ENCODE measurements at places on chromosomes 6 and 20.
A peak's percentile ranks its signal among the peaks of the same experiment; 100 is the strongest.

GRCh38 chr6:125339653-125340052 is 37.9 kb upstream of the HDDC2 start:
- no peak for DNase-seq

DNA sequence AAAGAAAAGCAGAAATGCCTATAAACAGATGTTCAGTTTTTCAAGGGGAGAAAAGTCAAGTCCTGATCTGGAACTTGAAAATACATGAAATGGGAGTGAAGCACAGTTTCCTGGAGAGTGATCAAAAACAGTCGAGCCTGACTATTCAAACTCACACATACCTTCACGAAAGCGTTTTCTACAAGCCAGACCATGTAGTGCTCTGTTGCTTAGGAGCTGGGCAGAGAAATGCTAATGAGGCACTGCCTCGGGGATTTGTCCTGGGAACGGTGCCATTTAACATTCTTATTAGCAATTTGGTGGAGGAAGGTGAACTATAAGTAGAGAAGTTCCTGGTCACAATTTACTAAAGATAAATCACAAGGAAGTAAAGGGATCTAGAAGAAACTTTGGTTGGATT is 5.9 kb downstream of the NHSL1 start:
- peak; percentile 83 for DNase-seq

DNA sequence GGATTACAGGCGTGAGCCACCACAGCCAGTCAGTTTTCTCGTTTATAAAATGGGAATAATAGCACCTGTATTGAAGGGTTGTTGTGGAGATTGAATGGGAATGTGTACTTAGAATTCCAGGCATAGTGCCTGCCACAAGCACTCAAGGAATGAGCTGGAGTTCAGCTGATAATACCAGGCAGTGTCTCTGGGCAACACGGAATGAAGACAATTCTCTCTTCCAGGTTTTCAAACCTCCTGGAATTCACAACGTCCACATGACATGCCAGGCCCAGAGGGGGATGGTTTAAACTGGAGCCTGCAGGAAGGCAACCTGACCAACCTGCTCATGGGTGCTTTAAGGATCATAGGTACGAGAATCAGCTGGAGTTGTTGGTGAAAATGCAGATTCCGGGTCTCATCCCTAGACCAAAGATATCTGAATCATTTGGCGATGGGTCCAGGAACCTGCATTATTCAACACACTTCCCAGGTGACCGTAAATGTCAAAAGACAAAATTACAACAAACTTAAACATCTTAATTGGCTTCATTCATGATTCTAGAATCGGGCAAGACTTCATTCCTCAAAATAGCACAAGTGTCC is 1.9 kb upstream of the PTPN1 start:
- DNase-seq, result no peak

DNA sequence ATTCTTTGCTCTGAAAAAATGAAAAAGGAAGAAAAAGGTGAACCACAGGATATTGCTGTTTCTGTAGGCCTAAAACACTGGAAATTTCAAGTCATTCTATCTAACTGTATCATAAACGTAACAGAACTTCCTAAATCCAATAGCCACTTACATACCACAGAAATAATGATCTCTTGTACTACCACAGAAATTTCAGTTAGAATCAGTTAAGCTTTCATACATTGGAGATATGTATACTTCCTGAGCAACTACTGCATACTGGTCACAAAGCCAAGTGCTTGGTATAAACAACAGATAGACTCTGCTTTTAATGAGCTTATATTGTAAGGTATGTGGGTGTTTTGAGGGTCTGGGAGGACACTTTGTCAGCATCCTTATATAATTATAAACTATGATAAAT is 38.6 kb downstream of the VTA1 start:
- DNase-seq, result no peak

- no peak for DNase-seq
Measured at GRCh38 chr6:36598739-36599318, 4.7 kb downstream of the SRSF3 start.

DNA sequence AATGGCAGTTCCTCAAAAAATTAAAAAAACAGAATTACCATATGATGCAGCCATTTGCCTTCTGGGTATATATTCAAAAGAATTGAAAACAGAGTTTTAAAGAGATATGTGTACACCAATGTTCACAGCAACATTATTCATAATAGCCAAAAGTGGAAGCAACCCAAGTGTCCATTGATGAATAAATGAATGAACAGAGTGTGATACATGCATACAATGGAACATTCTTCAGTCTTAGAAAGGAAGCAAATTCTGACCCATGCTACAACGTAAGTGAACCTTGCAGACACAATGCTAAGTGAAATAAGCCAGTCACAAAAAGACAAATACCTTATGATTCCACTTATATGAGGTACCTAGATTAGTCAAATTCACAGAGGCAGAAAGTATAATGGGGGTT is 34.7 kb upstream of the YWHAB start:
- DNase-seq, result no peak

GRCh38 chr20:872855-873520 is 39.5 kb downstream of the FAM110A start:
- no peak for DNase-seq

- peak; percentile 32 for DNase-seq
Measured at GRCh38 chr6:139370283-139370998, 4.0 kb downstream of the CITED2 start.

DNA sequence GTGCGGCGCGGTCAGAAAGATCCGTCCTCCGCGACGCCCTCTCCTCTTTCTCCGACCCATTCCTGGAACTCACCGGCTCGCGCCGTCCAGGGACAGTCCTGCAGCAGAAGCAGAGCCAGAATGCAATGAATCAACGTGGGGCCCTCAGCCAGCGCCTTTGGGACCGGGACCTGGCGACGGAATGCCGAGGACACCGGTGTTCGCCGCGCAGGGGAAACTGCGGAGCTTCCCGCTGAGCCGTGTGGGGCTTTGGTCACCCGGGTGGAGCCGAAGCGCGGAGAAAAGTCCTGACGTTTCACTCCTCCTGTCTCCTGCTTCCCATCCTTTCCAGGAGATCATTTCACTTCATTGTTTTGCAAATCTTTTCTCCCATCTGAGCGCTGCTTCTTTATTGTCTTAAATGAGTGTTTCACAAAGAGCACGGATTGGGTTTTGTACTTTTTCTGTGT is 26.5 kb downstream of the ULBP1 start:
- peak; percentile 27 for DNase-seq

DNA sequence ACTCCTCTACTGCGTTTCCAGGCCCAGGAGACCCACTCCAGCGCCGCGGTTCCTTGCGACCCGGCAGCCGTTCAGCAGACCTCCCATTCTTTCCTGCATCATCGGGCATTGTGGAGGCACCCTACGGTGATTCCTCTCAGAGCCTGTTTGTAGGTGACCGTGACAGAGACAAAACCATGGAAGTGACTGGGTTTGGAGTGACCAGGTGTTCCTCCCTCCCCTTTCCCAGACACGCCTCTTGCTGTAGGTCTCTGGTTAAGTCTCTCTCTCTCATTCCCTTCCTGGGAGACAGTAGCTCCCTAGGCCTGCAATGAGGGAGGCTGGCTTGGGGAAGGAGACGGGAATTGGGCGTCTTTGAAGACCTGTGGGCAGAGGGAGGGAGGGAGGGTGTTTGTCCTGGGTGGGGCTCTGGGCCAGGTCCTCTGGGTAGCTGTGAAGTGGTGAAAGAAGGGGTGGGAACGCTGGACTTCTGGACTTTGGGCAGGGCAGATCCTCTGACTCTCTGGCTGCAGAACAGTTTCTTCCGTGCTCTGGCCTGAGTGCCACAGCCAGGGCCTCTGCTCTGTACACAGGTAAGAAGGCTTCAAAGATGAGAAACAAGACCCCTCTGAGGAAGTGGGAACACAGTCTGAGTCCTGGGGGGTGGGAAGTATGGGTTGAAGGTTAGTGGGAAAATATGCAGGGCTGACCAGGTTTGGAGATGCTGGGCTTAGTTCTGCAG is 763 bp downstream of the KLC4 start:
- peak; percentile 25 for DNase-seq

GRCh38 chr20:21656308-21657067 is 49.0 kb upstream of the PAX1 start:
- DNase-seq, result no peak

DNA sequence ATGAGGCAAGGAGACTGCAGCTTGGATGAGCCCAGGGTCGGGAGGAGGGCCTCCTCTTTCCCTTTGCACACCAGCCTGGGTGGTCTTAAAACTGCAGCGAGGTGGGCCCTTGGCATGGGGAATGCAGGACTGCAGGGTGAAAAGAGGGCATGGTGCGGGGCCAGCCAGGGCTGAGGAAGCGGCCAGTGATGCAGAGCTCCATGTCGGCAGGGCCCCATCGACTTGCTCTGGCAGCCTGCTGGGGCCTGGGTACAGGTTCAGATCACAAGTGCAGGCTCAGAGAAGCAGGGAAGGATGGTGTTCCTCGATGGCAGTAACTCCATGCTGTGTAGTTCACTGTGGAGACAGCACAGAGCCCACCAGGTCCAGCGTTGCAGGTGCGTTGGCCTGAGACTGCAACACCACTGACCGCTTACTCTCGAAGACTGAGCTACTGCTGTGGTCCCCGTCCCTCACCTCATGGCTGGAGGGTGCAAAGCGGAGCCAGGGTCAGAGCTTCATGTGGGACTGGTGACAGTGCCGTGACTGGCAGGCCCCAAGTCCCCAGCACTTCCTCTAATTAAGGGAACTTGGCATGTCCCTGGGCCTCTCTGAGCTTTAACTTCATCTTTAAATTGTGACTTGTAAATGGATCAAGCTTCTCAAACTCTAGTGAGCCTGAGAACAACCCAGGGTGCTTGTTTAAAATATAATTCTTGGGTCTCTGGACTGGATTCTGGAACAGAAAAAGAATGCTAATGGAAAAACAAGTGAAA is 223.2 kb downstream of the SYNDIG1 start:
- no peak for DNase-seq

GRCh38 chr6:94845742-94846141 is 731.6 kb upstream of the MANEA start:
- DNase-seq, result no peak

DNA sequence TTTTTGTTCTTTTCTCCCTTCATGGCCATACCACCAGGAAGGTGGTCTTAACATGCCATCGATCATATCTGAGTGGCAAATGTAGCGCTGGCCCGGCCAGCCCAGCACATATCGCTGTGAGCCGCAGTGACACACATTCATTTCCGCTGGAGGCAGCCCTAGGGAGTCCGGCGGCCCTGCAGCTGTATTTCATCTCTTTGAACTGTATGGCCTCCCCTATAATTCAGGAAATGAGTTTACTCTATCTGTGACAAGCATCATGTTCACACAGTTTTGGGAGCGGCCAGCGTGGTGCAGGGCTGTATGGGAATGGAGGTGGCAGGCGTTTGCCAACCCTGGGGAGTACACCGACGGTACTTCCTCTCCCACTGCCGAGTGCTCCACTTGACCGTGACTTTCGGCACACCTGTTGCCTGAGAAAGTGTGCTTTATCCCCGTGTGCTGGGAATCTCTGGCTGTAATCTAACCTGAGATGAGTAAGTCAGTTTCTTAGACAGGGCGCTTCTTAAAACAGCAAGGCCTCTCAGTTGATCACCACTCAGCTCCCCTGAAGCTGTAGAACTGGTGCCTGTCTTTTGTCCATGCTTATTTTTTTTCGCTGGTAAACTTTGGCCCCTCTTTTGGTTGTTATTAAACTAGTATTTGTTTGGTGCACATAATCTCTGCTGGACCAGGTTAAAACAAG is 257.1 kb upstream of the TAB2 start:
- DNase-seq, result no peak

GRCh38 chr20:23289249-23289648 is 61.3 kb upstream of the NXT1 start:
- no peak for DNase-seq

DNA sequence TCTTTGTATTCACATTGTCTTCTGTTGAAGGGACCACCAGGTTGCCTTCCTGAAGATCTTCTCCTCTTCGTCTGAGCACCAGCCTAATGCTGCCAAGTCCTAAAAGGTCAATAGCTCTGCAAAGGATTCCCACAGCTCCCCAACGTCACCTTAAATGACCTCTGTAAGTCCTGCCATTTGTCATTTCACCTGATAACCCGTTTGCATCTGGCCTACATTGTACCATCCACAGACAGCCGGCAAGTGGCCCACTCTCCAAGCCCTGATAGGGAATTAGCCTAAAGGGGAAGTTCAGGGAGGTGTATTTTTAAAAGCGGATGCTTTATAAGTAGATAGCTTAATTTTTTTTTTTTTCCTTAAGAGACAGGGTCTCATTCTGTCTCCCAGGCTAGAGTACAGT is 127.8 kb downstream of the ZMYND8 start:
- DNase-seq, result no peak

DNA sequence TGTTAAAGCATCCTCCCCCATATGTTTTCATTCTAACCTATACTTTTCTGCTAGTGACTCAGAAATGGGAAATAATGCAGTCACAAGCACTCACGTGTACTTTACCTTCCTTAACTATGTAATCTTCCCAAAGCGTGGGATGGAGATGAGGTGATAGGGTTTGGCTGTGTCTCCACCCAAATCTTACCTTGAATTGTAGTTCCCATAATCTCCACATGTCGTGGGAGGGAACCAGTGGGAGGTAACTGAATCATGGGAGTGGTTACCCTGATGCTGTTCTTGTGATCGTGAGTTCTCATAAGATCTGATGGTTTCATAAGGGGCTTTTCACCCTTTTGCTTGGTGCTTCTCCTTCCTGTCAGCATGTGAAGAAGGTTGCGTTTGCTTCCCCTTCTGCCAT is 35.4 kb downstream of the AGPAT4 start:
- no peak for DNase-seq

DNA sequence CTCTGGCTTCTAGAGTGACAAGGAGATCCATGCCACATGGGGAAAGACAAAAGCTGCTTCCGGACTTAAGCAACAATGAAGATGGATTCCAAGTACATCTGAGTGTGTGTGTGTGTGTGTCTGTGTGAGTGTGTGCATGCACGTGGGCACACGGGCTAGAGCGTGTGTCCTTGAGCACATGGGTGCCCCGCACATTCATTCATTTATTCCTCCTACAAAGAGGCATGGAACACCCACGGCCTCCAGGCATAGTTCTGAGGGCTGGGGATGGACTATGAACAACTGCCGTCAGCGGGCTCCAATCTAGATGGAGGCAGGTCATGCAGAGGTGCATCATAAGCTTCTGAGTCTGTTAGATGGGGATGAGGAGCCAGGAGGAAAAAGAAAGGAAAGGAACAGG is 49.1 kb downstream of the GRM4 start:
- no peak for DNase-seq

DNA sequence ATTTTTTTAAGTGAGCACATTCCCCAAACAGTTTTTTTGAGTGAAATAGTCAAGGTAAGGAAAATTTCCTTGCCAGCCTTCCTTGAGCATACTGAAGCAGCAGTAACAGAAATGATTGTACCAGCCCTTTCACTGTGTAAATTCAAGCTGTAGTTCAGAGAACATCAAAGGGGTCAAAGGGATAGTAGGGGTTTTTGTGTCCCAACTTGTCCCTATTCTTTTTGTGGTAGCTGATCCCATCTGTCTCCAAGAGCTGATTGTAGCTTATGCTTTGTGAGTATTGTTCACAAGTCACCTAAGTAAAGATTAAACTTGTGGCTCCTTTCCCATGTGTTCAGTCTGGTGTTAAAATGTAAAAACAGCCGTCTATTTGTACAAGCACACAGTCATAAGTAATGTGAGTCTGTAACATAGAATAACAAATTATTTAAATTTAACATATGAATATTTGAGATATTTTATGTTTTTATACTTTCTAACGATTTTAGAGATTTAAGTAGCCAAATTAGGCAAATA is 185.0 kb downstream of the CENPW start:
- no peak for DNase-seq

GRCh38 chr6:11139051-11139960 is 27.8 kb upstream of the ERVFRD-1 start:
- no peak for DNase-seq

GRCh38 chr6:160378882-160379281 is 30.7 kb downstream of the SLC22A3 start:
- no peak for DNase-seq

- no peak for DNase-seq
Measured at GRCh38 chr6:36912586-36912985, 26.8 kb downstream of the C6orf89 start.

All from HAP-1 (cell line).